ENCODE measurements at places on chromosomes 2 and 18.

DNA sequence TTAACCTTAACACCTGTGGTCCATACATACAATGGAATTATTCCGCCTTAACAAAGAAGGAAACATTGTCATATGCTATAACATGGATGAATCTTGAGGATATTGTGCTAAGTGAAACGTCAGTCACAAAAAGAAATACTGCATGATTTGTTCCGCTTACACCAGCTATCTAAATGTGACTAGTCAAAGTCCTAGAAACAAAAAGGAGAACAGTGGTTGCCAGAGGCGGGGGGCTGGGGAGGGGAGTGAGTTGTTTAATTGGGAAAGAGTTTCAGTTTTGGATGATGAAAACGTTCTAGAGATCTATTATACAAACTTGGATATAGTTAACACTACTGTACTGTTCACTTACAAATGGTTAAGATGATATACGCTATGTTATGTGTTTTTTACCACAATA, 72.0 kb downstream of the SPRED2 start:
- DNase-seq: no peak

GRCh38 chr2:67258831-67259230, 138.3 kb upstream of the ETAA1 start:
- no peak for DNase-seq

DNA sequence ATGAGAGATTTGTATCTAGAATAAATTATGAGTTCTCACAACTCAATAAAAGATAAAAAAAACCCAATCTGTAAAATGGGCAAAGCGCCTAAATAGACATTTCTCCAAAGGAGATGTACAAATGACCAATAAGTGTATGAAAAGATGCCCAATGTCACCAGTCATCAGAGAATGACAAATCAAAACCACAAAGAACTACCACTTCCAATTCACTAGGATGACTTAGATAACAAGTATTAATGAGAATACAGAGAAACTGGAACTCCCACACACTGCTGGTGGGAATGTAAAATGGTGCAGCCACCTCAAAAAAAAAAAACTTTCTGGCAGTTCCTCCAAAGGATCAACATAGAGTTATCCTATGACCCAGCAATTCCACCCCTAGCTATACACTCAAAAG, 17.4 kb upstream of the COL6A3 start:
- DNase-seq: no peak

- no peak for DNase-seq
Measured at GRCh38 chr2:98155716-98156115, 68.7 kb downstream of the VWA3B start.

- DNase-seq: no peak
Measured at GRCh38 chr2:206988884-206989283, 49.6 kb downstream of the CPO start.

GRCh38 chr2:42076357-42077225, 28.8 kb downstream of the PKDCC start:
- DNase-seq: no peak

GRCh38 chr2:217784996-217785543, 217.7 kb downstream of the TNS1 start:
- no peak for DNase-seq

- DNase-seq: no peak
Measured at GRCh38 chr2:37868866-37869265, 56.2 kb upstream of the RMDN2 start.
